D721Med (cell line): ENCODE measurements at places on chromosomes 16 and 17.

DNA sequence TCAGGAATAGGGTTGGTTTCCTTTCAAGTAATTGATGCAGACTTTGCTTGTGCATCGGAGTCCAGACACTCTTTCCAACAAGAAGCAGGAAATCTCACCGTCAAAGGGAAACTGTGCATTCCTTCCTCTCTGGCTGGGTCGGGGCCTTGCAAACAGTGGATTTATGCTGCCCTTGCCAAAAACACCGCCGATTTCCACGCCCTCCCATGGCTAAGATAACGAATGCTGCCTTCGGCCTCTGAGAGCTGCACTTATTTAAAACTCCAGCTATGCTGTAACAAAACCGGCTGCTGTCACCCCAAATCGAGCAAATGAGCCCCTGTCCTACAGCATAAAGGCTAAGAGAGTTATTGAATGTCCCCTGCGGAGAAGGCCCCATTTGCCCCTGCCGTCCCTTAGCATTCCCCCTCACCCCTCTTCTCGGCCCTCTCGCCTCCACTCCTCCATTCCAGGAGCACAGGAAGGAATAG is 275.5 kb upstream of the IRX5 start:
- DNase-seq: no peak

GRCh38 chr17:36730857-36731490 is 129.6 kb downstream of the MRM1 start:
- DNase-seq: no peak

DNA sequence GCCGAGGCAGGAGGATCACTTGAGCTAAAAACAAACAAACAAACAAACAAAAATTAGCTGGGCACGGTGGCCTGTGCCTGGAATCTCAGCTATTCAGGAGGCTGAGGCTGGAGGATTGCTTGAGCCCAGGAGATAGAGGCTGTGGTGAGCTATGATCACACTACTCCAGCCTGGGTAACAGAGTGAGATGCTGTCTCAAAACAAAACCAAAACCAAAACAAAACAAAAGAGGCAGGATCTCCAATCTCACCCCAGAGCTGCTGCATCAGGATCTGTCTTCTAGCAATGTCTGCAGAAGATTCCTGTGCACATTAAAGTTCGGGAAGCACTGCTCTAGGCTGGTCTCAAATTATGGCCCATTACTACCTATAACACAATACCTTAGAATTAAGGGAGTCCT is 43.1 kb downstream of the MAP2K6 start:
- DNase-seq: no peak

DNA sequence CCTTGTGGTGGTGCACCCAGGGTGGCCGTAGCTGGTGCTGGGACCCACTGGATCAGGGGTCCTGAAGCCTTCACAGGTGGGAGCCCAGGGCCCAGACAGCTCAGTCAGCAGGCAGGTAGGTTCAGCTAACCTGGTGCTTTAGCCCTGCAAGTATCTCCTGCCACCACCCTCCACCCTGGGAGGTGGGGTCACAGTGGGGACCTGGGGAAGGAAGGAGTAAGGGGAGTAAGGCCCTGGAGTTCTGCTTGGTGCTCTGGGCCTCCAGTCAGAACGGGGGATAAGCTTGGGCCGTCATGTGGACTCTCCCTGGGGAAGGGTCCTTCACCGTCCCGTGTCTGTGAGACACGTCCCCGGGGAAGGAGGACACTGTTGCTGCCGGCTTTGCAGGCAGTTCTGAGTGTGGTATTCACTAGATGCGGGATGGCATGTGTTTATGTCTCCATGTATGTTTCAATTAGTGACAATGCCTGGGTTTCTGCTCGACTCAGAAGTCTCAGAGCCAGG is 20.7 kb downstream of the SGSM2 start:
- no peak for DNase-seq

DNA sequence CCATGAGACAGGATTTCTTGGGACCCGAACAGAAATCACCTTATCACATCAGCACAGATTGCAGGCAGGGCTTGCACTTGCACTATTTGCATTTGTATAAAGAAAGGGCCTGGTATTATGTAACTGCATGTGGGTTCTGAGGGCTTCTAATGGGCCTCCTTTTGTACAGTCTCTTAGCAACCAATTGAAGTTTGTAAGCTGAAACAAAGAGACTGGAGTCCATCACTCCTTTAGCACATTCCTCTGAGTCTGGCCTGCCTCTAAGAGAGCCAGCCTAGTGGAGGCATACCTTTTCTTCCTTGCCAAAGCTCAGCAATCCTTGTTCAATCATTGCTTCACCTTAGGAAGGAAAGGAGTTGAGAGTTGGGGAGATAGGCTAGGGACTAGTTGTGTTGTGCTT is 387.1 kb downstream of the XYLT1 start:
- no peak for DNase-seq

DNA sequence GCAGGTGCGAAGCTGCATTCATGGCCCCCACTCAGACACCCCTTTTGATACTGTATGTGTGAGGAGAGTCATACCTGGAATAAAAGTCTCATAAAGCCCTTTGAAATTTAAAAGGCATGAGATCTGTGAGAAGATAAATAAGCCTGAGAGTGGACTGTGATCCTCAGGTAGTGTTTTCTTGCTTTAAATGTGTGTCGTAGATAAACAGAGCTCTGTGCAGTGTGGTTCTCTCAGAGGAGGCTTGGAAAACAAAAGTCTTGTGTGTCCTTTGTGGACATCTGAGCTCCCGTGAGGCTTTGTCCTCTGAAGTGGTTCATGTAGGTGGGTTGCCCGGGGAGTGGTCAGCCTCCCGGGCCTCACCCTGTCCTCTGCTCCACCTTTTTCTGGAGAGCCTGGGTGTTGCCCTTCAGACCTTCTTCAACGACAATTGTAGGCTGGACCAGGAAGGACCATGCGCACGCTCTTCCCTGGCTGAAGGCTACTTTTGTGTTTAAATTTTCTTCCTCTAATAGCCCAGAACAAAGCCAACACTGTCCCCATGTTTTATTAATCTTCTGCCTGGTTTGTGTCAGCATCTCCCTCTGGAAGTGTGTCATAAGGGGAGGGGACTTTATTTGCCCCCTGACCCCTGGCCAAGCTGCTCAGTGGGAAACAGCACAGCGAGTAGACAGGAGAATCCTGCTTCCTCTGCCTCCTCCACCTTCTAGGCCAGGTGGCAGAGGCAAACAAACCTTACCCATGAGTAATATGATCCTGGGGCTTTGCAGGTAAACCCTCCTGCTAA is 151.2 kb downstream of the MSI2 start:
- DNase-seq: no peak

DNA sequence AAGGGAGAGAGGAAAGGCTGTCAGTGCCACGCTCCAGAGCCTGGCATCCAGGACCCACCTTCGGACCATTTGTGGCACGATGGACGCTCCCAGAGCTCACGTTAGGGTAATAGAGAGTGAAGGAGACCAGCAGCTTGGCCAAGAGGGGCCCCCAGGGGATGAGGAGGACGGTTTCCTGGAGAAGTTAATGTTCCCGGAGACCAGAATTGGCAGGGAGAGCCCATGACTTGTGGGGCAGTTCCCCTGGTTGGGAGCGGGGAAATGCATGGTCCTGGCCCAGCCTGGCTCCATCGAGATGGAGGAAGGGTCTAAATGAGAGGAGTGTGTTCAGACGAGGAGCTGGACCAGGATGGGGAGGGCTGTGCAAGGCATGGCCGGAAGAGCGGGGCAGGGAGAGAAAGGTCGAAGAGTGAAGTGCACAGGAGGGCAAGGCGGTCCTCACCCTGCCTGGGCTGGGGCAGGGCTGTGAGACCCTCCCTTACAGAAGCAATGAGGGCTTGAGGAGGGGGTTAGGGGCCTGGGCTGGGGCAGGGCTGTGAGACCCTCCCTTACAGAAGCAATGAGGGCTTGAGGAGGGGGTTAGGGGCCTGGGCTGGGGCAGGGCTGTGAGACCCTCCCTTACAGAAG is 2.9 kb upstream of the HIC1 start:
- DNase-seq: no peak

DNA sequence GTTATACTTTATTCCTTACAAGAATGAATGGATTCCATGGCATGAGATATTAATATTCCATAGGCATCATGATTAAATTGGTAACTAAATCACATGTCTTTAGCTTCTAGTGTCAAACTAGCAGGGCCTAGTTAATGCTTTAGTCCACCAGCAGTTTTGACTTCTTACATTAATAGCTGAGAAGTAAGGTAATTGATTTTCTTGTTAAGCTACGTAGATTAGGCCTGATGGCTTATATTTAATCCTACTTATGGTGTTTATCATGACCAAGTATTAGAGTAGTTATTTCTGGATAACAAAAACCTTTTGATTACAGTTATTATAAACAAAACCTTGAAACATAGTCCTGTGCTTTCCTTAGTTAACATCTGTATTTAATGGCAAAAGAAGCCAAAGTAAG is 184.5 kb downstream of the TANC2 start:
- no peak for DNase-seq

GRCh38 chr17:75516619-75517296 is 430 bp downstream of the TSEN54 start:
- no peak for DNase-seq

- DNase-seq: no peak
Measured at GRCh38 chr17:44039829-44040635, 25.3 kb upstream of the TMEM101 start.

GRCh38 chr17:42833767-42834422 is 698 bp downstream of the PSME3 start:
- no peak for DNase-seq

DNA sequence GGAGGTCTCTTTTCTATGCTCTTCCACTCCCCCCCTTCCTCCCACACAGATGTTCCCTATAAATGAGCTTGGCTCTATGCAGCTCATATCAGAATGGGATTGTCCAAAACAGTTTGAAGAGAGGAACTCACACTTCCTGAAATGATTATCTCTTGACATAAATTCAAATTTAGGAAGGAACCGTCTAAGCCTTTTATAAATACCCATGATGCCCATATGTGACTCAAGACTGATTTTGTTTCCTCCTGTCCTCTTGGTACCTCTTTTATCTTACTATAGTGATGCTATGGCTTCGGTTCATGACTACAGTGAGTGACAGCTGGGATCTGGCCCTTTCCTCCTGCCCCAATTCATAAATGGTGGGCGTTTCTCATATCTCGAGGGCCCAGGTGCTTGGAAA is 16.6 kb upstream of the TERF2 start:
- DNase-seq: no peak

- no peak for DNase-seq
Measured at GRCh38 chr16:15672514-15673167, 22.6 kb downstream of the NDE1 start.

DNA sequence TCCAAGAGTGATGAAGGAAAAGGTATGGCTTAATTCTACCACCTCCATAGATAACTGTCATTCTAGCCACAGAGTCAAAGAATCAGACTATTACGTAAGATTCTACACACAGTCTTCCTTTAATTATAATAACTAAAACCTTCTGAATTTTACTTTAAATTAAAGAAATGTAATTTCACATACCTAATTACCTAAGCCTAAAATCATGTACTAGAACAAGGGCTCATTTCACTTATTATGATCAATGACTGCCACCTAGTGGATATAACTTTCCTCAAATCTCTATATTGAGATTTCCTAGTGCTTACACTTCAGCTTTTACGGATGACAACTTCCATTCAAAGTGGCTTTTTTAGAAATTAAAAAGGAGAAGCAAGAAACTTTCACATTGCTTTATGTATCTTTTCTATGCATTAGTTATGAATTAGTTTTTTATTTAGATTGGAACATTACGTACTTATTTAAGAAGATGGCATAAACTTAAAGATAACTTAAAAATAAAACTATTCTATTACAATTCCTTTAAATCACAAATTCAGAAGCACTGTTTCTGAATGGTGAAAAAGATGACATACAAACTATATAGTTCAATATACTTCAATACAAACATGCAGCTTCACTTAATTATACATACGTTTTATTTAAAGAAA is 18.2 kb upstream of the ABCA10 start:
- DNase-seq: no peak

DNA sequence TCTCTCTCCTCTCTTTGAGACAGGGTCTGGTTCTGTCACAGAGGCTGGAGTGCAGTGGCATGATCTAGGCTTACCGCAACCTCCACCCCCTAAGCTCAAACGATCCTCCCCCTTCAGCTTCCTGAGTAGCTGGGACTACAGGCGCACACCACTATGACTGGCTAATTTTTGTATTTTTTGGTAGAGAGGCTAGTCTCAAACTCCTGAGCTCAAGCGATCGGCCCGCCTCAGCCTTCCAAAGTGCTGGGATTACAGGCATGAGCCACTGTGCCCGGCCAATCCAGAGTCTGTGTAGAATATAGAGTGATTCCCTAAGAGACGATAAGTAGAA is 65.8 kb upstream of the RPH3AL start:
- DNase-seq: no peak

GRCh38 chr17:82129095-82129494 is 31.1 kb upstream of the FASN start:
- no peak for DNase-seq

DNA sequence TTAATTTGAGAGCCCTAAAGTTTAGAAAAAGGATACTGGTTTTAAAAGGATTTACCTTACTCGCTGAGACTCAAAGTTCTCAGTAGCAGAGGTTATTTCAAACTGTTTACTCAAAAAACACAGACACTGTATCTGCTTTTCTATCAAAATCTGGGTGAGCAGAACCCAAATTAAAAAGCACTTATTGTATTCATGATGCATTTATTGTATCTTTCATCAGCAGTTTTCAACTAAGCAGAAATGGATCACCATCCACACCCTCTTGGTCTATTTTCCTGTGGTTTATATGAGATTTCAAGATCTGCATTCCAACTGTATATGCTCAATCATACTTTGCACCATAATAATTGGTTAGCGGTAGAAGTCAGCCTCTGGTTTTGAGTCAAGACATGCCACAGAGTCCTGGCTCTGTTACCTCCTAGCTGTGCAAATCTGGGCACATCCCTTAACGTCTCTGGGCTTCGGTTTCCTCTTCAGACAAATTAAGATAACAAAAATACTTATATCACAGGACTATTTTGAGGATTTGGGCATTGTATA is 109.5 kb downstream of the ASIC2 start:
- DNase-seq: no peak

GRCh38 chr16:51869176-51869575 is 677.8 kb downstream of the TOX3 start:
- no peak for DNase-seq

DNA sequence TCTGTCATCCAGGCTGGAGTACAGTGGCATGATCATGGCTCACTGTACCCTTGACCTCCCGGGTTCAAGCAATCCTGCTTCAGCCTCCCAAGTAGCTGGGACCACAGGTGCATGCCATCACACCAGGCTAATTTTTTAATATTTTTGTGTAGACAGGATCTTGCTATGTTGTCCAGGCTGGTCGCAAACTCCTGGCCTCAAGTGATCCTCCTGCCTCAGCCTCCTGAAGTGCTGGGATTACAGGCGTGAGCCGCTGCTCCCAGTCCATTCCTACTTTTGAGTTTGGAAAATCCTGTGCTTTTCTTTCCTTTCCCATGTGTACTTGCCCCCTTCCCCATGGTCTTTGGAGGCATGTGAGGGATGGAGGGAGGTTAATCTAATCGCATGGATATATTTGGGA is 60.0 kb downstream of the MSI2 start:
- no peak for DNase-seq

DNA sequence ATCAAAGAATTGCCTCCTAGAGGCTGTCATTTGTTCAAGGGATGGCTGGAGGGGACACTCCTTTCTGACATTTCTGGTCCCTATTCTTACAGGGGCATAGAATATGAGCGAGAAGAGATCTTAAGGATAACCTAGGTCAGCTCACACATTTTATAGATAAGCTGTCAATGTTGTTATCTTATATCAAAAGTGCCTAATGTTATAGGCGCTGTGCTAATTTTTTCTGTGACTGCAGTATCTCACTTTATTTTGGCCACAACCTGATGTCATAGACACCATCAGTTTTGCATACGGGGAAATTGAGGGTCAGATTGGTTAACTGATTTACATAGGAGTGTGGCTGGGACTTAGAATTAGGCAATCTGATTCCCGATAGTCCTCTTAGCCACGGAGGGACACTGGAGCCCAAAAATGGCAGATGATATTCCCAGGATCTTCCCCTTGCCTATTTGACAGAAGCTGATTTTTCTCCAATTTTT is 1.2 kb downstream of the CPD start:
- DNase-seq: no peak
